ENCODE measurements at places on chromosomes 5 and 9.
A peak's percentile ranks its signal among the peaks of the same experiment; 100 is the strongest.

GRCh38 chr5:14141764-14142163 is 1.4 kb upstream of the TRIO start:
- DNase-seq = no peak

DNA sequence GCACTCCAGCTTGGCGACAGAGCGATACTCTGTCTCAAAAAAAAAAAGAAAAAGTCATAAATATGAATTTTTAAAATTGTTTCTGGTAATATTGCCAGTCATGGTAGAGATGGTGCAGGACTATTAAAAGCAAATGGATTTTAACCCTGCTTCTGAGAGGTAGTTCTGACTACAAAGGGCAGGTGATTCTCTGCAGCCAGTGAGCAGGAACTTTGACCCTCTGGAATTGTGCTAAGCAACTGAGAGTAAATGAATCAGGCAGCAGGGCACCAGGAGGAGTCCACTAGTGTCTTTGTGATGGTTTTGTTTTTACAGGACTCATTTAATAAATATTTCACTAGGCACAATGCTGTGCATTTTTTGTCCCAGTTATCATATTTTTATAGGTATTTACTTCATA is 781.2 kb downstream of the TLE4 start:
- DNase-seq = no peak

GRCh38 chr5:133884569-133885311 is 83.7 kb downstream of the C5orf15 start:
- no peak for DNase-seq

DNA sequence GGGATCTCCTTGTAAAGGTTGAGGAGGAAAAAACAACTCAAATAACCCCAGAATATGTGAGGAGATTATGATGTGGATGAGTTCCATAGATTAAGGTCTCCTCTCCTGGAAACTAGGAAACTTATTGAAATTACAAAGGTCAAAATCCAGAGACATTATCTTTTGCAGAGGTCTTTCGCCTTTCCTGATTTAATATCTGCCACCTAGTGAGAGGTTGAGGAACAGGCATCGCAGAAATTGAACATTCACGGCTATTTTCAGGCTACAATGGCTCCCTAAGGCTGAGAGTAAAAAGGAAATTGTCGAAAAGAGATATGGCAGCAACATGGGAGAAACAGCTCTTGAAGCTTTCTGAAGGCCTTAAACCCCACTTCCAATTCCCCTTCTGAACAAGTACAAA is 127.5 kb upstream of the PLCXD3 start:
- DNase-seq = no peak

DNA sequence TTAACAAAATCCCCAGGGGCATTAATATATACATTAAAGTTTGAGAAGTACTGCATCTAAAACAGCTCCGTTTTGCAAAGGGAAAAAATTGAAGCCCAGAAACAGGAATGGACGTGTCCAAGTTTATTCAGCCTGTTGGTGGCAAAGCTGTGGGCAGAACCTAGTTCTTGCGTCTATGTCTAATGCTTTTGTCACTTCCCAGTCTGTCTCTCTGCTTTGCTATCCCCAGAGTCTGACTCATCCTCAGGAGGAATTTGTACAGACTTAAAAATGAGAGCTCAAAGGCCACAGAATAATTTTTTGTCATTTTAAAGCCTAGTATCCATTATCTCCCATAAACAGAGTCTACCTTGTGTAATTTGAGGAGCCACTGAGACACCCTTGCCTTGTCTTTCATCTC is 330.9 kb upstream of the GRIA1 start:
- no peak for DNase-seq

DNA sequence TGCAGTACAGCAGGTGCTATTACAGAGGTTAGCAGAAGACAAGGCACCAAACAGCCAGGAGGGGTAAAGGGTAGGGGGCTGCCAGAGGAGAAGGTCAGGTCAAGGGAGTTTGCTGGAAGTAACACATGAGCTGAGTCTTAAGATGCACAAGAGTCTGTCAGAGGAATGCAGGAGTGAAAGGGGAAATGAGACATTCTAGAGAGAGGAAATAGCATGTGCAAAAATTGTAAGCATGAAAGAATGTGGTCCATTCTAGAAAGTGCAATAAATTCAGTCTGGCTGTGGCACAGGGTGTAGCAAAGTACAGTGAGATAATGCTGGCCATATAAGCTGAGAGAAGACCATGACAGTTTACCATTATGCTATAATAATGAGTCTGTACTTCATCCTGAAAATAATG is 6.6 kb downstream of the GOLGA1 start:
- peak; percentile 25 for DNase-seq

- DNase-seq = no peak
Observed at GRCh38 chr9:21993893-21994555, at the start of gene CDKN2A. TSS of gene CDKN2A (minus strand) at chr9:21994392.

- no peak for DNase-seq
Observed at GRCh38 chr5:1593903-1594356, 70.2 kb upstream of the LPCAT1 start.

GRCh38 chr5:50990296-50990924 is 324.0 kb downstream of the PARP8 start:
- no peak for DNase-seq

- no peak for DNase-seq
Observed at GRCh38 chr5:66551945-66552344, 44.2 kb upstream of the MAST4 start.

GRCh38 chr5:158553195-158553961 is 546.3 kb downstream of the EBF1 start:
- peak; percentile 93 for DNase-seq

DNA sequence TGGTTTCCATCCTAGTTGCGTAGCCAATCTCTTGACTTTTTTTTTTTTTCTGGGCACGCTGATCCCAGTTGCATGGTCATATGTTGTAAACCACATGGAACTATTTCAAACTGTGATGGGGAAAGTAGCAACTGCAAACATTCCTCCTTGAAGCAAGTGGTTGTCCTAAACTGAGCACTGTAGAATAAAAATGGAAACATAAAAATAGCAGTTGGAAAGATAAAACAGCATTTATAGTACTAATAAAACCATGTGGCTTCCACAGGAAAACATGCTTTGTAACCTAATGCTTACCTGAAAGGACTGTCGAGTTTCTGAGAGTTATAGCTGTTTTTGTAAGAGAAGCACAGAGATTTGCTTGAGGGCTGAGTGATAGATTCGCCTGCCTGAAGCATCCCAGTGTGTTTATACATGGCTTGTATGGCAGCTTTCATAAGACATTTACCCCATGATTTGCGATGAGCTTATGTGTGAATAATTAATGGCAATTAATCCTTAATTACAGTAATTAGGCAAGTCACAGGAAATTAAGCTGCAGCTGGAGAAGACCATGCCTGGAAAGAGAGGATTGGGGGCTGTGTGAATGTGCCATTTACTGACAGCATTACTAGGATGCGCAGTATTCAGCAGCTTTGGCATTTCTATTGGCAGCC is 136.5 kb downstream of the PBX3 start:
- no peak for DNase-seq

DNA sequence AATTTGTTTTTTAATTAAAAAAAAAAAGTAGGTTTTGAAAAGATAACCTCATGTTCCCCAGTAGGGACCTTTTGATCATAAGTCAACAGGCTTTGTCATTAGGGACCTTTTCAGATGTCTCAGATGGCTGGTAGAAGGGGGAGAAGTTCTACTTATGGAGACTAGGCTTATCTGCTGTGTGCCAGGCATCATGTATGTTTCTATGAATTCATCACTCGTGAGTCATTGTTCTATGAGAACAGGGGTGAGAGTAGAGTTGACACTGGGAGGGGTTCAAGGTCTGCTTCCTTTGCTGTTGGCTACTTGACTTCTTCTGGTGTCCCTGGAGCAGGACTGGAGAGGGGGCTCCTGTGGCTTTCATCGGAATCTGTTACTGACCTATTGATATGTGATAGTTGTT is 138.8 kb downstream of the KDM4C start:
- no peak for DNase-seq

DNA sequence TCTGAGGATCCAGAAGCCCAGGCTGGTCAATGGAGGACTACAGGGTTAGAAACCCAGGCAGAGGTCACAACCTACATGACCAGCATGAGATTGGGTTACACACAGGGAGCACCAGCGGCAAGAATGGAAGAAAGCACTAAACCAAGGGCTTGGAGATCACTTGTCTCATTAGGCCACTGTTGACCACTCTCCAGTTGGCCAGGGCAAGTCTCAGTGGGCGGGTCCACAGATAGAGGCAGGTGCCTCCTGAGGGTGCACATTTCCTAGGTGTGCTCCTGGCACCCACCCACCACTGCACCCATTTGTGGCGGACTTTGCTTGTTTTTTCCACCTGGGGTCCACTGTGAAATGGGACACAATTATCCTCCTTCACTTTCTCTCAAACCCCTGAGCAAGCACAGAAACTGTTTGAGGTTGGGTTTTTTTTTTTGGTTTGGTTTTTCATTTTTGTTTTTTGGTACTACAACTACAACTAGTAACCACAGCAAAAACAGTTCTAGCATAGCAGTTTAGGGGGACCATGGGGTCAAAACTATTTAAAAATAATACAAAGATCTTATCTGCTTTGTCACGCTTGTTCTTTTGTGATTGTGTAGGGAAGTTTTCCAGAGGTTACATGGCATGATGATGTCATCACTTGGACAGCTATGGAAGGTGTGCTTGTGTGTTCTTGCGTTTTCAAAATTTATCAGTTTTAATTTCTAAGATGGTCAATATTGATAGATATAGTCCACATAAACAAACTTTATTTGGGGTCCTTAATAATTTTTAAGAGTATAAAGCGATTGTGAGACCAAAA is 6.1 kb downstream of the NPR2 start:
- no peak for DNase-seq

DNA sequence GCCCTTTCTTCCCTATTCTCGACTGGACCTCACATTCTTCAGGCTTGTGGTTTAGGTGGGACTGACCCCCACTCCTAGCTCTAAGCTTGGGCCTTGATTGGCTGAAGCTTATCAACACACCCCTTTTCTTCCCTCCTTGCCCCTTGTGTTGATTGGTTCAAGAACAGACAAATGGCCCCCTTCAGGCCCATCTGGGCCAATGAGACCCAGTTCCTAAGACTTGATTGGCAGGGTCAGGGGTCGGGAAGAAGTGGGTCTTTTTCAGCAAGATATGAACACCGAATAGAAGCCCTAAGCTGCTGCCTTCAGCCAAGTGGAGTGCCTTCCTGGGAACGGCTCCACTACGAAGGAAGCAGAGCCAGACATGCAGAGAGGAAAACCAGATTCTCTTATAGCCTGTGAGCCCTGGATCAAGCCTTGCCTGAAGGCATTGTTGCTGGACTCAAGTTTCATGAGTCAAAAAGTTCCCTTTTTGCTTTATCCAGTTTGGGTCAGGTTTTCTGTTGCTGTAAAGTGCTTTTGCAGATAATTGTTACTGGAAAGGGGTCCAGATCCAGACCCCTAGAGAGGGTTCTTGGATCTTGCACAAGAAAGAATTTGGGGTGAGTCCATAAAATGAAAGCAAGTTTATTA is 22.4 kb upstream of the NCS1 start:
- DNase-seq = no peak

DNA sequence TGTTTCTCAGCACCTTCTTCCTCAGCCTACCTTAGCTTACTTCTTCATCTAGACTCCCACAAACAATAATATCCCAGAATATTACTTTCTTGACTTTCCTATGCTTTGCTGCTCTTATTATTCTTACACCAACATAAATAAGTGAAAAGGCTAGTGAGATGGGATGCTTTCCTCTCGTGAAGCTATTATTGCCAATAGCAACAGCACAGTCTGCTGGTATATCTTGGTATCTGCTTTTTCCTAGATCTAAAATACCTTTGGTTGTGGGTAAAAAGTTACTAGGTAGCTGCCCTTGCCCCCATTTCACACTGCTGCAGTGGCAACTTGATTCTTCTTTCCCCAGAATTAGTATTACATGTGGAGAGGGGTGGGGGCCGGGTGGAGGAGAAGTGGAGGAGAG is 26.1 kb upstream of the GLIPR2 start:
- no peak for DNase-seq

- peak; percentile 10 for DNase-seq
Observed at GRCh38 chr9:137406876-137407589, 15.9 kb downstream of the EXD3 start.

DNA sequence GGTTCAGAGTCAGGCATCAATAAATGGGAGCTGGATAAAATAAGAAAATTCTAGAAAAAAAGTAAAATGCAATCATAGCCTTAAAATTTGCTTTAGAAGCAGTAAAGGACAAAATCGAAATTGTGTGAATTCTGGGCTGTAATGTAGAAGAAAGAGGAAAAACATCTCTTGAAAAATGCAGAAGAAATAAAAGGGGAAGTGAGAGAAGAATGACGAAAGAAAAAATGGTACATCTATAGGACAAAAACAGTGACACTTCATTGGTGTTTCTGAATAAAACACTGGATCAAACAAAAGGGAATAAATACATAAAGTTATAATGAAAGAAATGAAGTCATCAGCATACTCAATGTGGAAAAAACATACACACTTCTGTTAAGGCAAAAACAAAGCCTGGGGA is 642.3 kb downstream of the ACTL7B start:
- no peak for DNase-seq

All from fibroblast of skin of left quadriceps (primary cell).